ENCODE measurements at places on chromosomes 2 and 18.
A peak's percentile ranks its signal among the peaks of the same experiment; 100 is the strongest.

DNA sequence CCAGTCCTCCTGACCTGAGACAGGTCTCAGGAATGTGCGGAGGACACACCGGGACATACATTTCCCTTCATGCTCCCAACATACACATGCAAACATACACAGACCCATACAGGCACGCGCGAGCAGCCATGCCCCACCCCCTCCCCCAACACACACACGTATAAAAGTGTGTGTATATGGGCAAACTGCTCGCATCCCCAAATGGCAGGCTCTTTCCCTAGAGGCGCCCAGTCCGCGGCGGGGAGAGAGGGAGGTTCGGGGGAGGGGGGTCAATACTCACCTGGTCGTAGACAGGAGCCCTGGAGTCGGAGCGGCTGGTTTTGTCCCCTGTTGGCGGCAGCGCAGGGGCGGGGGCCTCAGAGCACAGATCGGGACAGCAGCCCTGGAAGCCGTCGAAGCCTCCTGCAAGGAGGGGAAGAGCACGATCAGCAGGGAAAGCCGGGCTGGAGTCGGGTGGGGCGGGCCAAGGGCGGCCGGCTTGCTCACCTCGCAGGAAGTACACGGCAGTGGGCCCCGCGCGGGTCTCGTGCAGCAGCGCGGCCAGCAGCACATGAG lies 682 bp downstream of the DUSP2 start:
- no peak for DNase-seq

- DNase-seq: no peak
These were observed 550.9 kb upstream of the PKDCC start for GRCh38 chr2:41496908-41497307.

DNA sequence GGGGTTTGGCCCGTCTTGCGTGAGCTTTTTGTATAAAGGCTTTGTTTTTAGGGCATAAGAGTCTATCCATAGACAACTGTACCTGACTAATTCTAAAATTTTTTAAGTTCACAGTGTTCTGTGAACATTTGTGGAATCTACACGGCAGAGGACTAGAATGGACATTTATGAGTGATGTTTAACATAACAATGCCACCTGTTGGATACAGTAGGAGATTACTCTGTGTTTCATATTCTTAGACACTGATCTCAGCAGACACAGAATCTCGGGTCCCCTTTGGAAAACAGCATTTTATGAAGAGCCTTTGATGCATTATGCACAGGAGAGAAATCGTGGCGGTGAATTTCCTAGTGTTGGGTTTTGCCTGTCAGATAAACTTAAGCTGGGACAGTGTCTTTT lies 752.2 kb downstream of the DPP10 start:
- DNase-seq: no peak

DNA sequence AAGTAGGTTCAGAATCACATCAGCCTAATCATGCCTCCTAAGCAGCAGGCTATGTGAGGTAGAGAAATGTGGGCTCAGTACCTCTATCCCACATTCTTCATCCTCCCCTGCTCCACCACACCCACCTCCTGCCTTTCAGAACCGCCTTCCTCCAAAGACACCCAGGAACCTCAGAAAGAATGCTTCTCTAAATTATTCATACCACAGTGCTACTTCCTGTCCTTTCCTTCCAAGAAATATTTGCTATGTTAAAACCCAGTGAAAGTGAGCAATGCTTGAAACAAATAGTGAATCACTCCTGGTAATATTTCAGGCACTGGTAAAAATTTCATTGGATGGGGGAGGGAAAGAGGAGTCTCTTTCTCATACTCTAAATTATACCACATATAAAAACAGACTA lies 24.0 kb upstream of the CREB1 start:
- peak; percentile 93 for DNase-seq
